ENCODE measurements at places on chromosomes 2 and 18. TPM values are rescaled to one million over a fixed set of nuclear protein-coding genes. Genes with fewer than 3 reads are reported as not detected.

C1QL2 gene
- polyA plus RNA-seq: not detected

MYCN gene
- 5.5 TPM for polyA plus RNA-seq

SPC25 gene
- polyA plus RNA-seq: 7.5 TPM

GRCh38 chr18:59515147-59515546 lies 156.1 kb upstream of the LMAN1 start:
- DNase-seq: no peak

DNA sequence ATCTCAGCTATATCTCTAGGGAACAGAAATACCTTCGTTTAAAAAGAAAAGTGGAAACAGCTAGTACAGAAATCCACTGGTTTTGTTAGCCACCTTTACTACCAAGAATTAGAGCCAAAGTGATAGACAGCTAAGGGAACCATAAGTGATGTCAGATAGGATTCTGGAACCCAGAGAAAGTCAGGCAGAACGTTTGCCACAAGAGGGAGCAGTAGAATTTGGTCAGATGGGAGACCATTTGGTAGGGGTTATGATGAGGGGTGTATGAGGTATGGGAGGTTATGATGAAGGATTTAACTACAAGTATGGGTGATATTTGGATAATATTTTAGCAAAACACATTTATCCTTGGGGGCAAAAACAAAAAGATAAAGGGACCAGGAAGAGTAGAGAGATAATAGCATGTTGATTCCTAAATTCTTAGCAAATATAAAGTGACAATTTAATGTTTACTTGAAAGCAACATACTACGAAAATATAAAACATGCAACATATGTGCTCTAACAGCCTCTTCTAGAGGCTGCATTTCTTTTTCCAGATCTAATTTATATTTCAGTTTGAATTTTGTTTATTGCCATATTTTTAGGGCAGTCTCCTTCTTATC lies 3.3 kb downstream of the SLC8A1 start:
- no peak for DNase-seq

DNA sequence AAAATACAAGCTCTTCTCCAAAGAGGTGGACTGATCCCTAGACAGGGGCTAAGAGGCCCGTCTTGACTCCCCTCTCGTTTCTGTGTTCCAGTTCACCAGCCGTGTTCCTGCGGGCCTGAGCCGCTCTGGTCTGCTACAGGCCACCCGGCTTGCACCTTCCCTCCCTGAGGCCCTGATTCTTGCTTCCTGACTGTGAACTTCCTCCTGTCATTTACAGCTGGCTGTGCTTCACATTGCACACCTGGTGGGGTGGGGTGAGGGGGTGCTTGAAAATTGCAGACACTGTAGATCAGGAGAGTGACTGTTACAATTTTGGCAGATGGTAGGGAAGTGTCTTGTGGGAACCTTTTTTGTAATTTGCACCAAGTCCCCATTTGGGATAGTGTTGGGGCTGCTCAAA lies 64.4 kb downstream of the TSN start:
- no peak for DNase-seq

DNA sequence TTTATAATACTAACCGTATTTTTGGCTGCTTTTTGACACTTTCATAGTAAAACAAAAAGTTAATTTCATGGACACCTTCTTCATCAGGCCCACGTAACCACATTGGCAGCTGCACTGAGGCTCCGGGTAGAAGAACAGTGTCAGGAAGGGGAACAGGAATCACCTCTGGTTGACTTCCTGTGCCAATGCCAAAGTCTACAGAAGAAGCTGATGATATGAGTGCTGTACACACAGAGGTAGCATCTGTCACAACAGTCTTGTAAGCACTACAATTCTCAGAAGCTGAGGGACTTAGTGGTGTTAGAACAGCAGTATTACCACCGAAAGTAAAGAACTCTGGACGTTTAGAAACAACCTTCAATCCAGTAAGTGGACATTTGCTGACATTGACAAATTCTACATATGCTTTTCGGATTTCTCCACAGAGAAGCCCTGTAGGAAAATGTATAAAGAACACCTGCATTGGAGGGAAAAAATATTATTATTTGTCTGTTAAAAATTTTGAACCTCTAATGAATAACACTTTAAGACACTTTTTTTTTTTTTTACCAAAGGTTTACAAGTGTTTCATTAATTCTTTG lies 85.3 kb downstream of the TRAPPC8 start:
- DNase-seq: no peak

- DNase-seq: no peak
Observed at GRCh38 chr18:45783097-45784075, 42.1 kb upstream of the SIGLEC15 start.

GRCh38 chr18:48354746-48355260 lies 54.4 kb downstream of the ZBTB7C start:
- DNase-seq: no peak
